Motor neuron (in vitro differentiated cells): ENCODE measurements at places on chromosomes 16 and 17. TPM values are rescaled to one million over a fixed set of nuclear protein-coding genes. Genes with fewer than 3 reads are reported as not detected.
A peak's percentile ranks its signal among the peaks of the same experiment; 100 is the strongest.

DNA sequence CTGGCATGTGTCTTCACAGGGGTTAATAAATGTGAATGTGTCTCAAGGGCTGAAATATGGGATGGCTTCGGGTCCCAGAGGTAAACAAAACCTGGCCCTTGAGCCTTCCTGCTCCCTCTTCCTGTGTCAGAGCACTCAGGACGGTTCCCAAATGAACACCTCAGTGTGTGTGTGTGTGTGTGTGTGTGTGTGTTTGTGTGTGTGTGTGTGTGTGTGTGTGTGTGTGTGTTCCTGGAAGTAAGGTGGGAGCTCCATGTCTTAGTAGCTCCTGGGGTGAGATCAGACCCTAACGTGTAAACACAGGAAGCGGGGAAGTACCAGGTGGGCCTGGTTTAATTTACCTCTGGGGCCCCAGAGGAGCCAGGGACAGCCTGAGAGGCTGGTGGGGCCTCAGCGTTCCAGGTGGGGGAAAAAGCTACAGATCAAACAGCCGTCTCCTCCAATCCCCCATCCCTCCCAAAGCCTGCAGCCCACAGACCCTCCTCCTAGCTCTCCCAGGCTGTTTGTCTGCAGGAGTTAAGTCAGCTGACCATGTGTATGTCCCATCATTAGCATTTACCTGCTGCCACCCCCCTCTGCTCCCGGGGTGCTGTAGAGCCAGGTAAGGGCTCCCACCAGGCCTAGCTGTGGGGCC is 6.1 kb downstream of the KIF19 start:
- ATAC-seq: no peak

GRCh38 chr17:5355421-5356129 is 63.9 kb downstream of the NUP88 start:
- ATAC-seq: no peak

COL1A1 gene
- total RNA-seq: 12.4 and 16.4 TPM in 2 replicates

DNA sequence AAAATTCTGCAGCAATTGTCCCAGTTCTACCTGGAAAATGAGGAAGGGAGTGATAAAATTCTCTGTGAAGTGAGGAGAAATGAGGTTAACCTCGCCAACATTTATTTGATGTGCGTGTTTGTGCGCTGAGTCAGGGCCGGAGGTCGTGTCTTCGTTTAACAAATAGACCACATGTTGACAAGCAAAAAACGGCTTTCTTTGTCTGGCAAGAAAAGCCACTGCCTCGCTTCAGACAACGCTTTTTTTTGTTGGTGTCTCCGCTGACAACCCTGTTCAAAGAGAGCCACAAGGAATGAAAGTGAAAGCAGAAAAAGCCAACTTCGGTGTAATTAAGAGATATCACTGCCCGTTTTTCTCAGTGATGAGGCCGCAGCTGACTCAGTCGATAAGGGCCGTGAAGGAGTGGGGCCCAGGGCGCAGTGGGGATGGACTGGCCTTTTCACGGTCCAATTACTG is 510.6 kb downstream of the CDH13 start:
- peak; percentile 94 for ATAC-seq

DNA sequence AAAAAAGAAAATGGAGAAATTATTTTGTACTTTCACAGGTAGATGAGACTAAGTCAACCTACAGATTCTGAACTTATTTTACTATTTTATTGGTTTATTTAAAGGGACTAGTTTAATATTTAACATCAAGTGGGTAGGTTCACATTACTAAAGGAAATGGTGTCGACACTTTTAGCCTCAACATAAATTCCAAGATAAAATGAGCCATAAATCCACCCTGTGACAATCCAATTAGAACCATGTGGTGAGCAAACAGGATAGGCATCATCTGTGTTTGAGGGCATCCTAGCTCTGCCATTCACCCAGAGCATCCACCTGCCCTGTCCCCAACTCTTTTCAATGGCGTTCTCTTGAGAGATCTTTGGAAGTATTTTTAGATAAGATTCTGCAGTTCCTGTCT is 92.8 kb upstream of the PMFBP1 start:
- ATAC-seq: no peak

DNA sequence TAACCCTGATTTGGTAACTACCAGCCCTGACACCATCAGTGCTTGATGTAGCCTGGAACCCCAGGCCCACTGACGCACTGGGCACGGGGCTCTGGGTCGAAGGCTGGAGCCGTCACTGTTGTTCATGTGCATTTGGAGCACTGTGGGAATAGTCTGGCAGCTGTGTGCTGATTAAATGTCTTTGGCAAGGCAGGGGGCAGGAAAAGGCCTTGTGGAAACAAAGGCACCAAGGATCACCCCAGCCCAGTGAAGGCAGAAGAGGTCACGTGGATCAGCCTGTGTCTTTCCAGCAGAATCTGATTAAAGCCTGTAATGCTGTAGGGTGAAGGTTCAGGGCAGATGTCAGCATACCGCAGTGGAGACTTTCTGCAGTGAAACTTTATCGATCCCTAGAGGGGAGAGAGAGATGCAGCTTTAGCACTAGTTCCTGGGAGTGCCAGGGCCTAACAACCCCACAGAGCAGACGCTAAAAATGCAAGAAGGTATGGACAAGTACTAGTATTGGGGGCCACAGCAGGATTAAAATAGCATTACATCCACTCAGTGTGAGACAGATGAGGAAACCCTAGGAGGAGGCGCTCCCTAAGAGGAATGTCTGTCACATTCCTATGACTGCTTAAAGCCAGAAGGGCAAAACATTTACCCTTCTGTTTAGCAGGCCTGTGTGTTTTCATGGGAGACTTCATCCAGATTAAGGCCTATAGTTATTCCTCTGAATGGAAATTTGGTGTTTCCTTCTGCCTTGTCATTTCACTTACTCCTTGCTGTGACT is 9.7 kb downstream of the ZNHIT3 start:
- ATAC-seq: peak; percentile 28

GRCh38 chr16:57570301-57571070 is 28.0 kb downstream of the ADGRG5 start:
- ATAC-seq: no peak

GRCh38 chr17:82332669-82333278 is 792 bp downstream of the SECTM1 start:
- ATAC-seq: peak; percentile 1

C17orf107 gene
- total RNA-seq: 1.4 and 2.3 TPM in 2 replicates

DNA sequence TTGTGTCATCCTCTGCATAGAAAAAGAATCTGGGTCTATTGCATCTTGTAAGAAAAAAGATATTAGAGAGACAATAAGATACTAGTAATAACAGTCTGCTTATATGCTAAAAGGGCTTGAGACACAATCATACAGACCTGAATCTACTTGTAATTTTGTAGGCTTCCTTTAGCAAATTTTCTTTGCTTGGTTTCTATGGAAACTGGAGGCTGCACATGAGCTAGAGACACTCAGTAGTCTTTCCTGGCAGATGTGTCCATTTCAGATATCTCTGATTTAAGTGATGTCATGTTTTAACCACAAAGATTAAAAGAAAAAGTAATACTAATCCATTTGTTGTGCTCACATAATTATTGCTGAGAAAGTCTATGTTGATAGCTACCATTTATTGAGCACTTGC is 123.9 kb upstream of the GNAO1 start:
- no peak for ATAC-seq

MIS12 gene
- total RNA-seq: 18.7 and 25.5 TPM in 2 replicates

DNA sequence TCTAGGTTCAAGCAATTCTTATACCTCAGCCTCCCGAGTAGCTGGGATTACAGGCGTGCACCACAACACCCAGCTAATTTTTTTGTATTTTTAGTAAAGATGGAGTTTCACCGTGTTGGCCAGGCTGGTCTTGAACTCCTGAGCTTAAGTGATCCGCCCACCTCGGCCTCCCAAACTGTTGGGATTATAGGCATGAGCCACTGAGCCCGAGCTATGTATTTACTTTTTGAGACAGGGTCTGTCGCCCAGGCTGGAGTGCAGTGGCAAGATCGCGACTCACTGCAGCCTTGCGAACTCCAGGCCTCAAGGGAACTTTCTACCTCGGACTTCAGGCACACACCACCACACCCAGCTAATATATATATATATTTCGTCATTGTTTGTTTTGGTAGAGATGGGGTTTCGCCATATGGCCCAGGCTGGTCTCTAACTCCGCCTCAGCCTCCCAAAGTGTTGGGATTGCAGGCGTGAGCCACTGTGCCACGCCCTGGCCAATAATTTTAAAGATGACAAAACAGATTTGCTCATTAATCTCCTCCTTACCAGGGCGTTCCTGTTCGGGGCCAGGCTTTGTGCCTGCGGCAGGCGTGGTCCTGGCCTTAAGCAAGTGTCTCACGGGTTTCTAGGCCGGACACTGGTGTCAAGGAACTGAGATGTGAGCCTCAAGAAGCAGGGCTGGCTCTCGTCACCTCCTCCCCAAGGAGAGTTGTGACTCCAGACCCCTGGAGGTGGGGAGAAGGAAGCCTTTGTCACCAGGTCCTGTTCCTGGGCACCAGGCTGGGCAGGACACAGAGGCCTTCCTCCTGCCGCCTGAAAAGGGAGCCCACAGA is 4.3 kb upstream of the NPW start:
- no peak for ATAC-seq

DNA sequence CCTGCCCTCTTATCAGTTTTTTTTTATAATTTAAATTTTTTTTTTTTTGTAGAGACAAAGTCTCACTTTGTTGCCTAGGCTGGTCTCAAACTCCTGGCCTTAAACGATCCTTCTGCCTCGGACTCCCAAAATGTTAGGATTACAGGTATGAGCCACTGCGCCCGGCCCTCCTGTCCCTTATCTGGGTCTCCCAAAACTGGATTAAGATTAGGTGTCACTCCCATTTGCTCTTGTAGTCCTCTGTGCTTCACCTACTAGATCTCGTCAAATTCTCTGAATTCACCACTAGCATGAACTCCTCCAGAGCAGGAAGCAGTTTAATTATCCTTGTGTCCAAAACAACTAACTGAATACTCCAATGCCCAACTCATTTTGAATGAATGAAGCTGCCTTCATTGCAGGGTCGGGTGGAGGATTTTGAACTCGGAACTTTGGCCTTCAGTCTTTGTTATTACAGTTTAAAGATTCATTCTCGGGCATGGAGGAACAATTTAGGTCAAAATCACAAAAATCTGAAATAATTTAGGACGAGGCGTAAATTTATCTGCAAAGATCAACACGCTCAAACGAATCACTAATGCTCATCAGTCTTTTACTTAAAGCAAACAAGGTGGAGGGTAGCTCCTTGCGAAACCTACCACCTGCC is 802 bp upstream of the ATXN2L start:
- no peak for ATAC-seq

PDP2 gene
- 5.1 and 7.2 TPM in 2 replicates for total RNA-seq

KANSL1 gene
- 92.0 and 94.7 TPM in 2 replicates for total RNA-seq

DNA sequence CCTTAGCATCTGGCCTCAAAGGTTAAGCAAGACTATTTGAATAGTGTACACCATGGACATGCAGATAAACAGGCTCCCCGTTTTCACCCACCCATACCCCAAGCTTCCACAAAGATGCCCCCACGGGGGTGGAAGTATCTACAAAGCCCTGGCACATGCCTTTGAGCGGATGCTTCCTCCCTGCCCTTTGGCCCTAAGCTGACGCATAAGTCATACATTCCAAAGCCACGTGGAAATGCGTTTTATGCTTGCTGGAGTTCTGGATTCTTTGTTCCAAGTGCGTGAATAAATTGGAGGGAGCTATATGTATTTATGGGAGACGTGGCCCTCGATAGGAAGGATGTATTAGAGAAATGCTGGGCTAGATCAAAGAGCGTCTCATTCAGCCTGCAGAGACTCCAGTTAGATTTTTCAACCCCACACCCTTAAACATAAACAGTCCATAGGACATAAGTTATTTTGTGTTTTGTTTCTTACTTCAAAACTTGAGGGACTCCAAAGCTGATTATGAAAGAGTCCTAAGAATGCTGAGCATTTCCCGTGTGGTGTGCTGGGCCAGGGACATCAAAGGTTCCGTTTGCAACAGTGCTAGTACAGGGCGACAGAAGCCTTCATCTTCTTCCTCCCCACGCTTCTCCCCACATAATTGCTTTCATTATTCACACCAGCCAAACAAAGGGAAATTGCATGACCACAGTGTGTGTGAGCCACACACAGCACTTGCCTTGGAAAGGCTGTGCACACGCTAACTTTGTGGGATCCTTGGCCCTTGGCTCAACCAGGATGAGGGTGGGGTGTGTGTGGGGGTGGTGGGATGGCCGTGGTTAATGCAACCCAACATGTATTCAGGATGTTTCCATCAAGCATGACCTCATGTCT is 73.6 kb downstream of the WIPI1 start:
- no peak for ATAC-seq

DNA sequence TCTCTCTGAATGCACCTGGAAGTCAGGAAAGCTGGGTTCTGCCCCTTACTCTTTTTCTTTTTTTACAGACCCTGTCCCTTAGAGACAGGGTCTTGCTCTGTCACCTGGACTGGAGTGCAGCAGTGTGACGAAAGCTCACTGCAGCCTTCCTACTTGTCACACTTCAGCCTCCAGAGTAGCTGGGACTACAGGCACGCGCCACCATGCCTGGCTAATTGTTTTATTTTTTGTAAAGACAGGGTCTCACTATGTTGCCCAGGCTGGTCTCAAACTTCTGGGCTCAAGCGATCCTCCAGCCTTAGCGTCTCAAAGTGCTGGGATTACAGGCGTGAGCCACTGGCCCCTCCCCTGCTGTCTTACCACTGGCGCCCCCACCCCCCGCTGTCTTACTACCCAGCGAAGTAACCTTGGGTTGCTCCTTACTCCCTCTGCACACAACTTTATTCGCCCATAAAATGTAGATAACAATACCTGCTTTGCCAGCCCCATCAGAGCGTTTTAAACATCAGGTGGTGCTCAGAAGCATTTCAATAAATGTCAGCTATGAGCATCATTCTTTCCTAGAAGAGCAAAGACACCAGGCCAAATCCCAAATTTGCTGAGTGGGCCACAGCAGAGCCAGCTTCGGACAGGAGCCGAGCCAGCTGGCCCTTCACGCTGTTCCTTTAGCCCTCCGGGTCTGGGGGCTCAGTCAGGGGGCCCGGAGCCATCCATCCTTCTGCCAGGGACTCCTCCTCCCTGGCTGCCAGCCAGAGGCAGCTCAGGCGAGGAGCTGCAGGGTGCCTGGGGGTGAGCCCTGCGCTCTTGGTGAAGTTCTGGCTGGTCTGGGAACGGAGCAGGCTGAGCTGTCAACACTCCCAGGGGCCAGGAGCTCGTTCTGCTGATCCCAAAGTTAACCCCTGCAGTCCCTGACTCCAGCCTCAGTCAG is 24.4 kb downstream of the SRL start:
- ATAC-seq: peak; percentile 69

GRCh38 chr17:38745545-38745944 is 2.6 kb downstream of the PCGF2 start:
- ATAC-seq: no peak

GRCh38 chr16:27226476-27226875 is 23.1 kb downstream of the KDM8 start:
- no peak for ATAC-seq

DNA sequence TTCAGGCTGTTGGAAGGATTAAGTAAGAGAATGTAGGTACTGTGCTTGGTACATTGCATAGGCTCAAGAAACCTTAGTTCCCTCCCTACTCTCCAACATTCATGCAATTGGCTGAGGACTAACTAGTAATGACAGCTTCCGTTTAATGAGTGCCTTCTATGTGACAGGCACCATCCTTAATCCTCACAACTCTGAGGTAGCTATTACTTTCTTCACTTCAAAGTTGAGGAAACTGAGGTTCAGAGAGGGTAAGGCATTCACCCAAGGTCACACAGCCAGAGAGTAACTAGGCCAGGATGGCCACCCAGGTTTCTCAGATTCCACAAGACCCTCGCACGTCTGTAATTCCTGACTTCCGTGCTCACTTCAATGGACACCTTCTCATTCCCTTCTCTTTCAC is 22.2 kb downstream of the UNC119 start:
- no peak for ATAC-seq

- ATAC-seq: no peak
Measured at GRCh38 chr16:11242658-11243057, 13.3 kb downstream of the SOCS1 start.

TBC1D3L gene
- 4.9 and 8.6 TPM in 2 replicates for total RNA-seq

SP2 gene
- 2.0 and 2.3 TPM in 2 replicates for total RNA-seq
